Kidney (tissue), 22 donors: ENCODE measurements at places on chromosomes 3 and 15. TPM values are rescaled to one million over a fixed set of nuclear protein-coding genes. Genes with fewer than 3 reads are reported as not detected.

Gene AEN
- 17.4 TPM for total RNA-seq

Gene ANKRD34C
- total RNA-seq, result not detected

Gene DUOX2
- total RNA-seq, result 0.28 TPM

Gene SEMA3B
- total RNA-seq, result 96.1 TPM

Gene POTEB2
- total RNA-seq, result not detected

Gene ALPK3
- 20.2 TPM for total RNA-seq

Gene CPN2
- total RNA-seq, result 0.72 TPM

Gene NR2F2
- total RNA-seq, result 191 TPM

Gene KLHL6
- 9.8 TPM for total RNA-seq

Gene CCR2
- total RNA-seq, result 8.1 TPM

Gene PRR20G
- total RNA-seq, result not detected

Gene LXN
- 20.6 TPM for total RNA-seq

Gene GOLGA8N
- total RNA-seq, result 14.7 TPM

Gene ACP3
- 67.8 TPM for total RNA-seq

Gene MESP2
- total RNA-seq, result 0.47 TPM

Gene DGKG
- total RNA-seq, result 11.4 TPM

Gene GOLGA8S
- total RNA-seq, result 0.60 TPM

Gene GRM2
- 0.57 TPM for total RNA-seq

Gene FOXB1
- not detected for total RNA-seq

Gene RNU5B-1
- total RNA-seq, result 54.0 TPM

Gene TLE3
- total RNA-seq, result 71.7 TPM

Gene EOMES
- 1.3 TPM for total RNA-seq

Gene APBA2
- 6.1 TPM for total RNA-seq

Gene POLQ
- 0.35 TPM for total RNA-seq

Gene RASGRP1
- 12.5 TPM for total RNA-seq

Gene MYO5C
- total RNA-seq, result 41.6 TPM

Gene NISCH
- 98.7 TPM for total RNA-seq

Gene HDC
- 12.9 TPM for total RNA-seq

Gene AGBL1
- total RNA-seq, result not detected

Gene IL5RA
- total RNA-seq, result 1.1 TPM

Gene ACSBG1
- 0.13 TPM for total RNA-seq

Gene TP63
- total RNA-seq, result 1.1 TPM

Gene SPINT1
- total RNA-seq, result 114 TPM

Gene CFAP100
- total RNA-seq, result not detected

Gene TTLL13
- 0.54 TPM for total RNA-seq

Gene TRIM42
- not detected for total RNA-seq
